ENCODE measurements at places on chromosomes 2 and 18.

DNA sequence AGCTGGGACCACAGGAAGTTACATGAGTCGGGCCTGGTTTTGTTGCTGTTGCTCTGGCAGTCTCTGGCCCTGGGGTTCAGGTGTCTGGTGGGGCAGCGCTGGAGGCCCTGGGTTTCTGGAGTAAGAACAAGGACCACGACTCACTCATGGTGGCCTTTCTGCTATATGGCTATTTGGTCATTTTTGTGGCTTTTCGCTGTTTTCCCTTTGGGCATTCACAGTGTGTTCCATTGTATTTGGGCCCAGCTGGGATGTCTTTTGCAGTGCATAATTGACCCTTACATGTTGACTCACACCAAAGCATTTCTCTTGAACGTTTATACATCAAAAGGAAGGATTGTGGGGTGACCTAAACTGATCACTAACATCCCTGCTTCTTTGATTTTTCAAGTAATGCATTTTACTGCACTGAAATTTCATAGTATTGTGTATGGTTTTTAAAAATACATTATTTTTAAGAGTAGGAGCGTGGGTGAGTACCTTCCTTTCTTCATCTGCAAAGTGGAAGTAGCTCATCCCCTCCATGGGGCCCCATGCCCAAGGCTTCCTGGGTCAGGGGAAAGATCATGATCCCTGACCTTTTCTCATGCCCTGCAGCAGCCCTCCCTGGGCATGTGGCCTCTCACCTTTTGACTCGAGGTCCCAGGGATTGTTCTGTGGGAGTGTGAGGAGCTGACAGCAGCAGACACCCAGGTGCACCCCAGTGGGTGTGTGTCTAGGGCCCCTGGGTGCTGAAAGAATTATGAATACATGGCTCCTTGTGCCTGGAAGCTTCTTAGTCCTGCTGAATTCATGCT lies 225.5 kb downstream of the AGAP1 start:
- no peak for DNase-seq

- peak; percentile 56 for DNase-seq
Observed at GRCh38 chr2:64036034-64036705, 16.9 kb upstream of the VPS54 start.

GRCh38 chr2:72212486-72212855 lies 64.8 kb upstream of the CYP26B1 start:
- DNase-seq, result no peak

GRCh38 chr18:23377669-23378301 lies 75.3 kb upstream of the RIOK3 start:
- peak; percentile 82 for DNase-seq

DNA sequence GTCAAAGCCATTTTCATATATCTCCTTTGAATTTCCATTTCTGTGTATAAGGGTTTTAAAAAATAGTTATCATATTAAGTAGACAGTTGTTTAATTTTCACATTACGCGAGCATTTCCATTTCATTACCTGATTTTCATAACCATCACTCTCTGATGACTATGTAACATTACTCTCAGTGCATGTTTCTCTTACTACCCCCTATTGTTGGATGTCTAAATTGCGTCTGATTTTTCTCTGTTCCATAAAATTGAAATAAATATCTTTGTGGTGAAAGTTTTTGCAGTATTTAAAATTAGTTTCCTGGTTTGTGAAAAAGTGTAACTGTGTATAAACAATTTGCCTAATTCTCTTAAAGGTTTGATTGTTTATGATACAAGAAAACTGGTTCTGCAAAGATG lies 123.8 kb downstream of the MYO1B start:
- no peak for DNase-seq

GRCh38 chr2:219272995-219273394 lies 6.2 kb upstream of the DNAJB2 start:
- DNase-seq, result no peak

- DNase-seq, result peak; percentile 58
Observed at GRCh38 chr18:51196118-51196810, 1.2 kb downstream of the MEX3C start.

DNA sequence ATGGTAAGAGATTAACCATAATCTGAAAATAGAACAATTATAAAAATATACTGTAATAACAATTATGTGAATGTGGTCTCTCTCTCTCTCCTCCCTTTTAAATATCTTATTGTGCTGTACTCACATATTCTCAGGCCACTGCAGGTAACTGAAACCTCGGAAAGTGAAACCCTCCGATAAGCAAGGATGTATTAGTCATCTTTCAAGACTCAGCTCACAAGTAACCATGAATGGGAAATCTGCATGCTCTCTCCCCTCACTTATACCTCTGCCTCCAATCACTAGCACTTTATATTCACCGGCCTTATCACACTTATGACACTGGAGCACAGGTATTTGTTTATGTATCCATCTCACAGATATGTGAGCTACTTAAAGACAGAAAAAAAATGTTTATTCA lies 139.7 kb downstream of the LRP2 start:
- DNase-seq, result no peak

DNA sequence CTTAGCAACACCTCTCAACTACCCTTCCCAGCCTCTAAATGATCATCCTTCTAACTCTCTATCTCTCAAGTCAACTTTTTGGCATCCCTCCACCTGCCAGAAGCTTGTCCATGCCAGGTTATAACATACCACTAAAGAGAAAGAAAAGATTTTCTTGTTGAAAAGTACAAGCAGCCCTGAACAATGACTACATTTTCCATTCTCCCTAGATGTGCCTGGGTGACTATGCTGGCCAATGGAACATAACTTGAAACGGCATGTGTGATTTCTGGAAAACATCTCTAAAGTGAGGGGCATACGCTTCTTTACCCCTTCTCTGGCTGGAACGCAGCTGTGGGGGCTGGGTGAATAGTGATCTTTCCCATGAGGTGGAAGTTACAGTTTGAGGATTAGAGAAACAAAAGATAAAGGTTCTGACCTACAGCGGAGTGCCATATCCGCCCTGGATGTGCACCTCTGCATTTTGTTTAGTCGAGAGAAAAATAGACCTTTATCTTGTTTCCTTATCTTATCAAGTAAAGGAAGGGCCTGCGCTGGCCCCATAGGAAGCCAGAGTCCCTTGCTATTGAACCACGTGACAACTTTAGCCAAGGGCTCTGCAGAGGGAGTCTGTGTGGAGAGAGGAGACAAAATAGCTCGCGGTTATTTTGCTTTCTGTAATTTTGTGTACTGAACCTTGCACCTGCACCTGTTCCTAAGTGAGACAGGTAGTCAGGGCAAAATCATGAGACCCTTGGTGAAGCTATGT lies 436.8 kb downstream of the TGIF1 start:
- DNase-seq, result no peak

GRCh38 chr2:120935339-120936313 lies 200.0 kb downstream of the GLI2 start:
- DNase-seq, result peak; percentile 67

GRCh38 chr18:74868461-74868860 lies 270.8 kb downstream of the ZNF407 start:
- no peak for DNase-seq

DNA sequence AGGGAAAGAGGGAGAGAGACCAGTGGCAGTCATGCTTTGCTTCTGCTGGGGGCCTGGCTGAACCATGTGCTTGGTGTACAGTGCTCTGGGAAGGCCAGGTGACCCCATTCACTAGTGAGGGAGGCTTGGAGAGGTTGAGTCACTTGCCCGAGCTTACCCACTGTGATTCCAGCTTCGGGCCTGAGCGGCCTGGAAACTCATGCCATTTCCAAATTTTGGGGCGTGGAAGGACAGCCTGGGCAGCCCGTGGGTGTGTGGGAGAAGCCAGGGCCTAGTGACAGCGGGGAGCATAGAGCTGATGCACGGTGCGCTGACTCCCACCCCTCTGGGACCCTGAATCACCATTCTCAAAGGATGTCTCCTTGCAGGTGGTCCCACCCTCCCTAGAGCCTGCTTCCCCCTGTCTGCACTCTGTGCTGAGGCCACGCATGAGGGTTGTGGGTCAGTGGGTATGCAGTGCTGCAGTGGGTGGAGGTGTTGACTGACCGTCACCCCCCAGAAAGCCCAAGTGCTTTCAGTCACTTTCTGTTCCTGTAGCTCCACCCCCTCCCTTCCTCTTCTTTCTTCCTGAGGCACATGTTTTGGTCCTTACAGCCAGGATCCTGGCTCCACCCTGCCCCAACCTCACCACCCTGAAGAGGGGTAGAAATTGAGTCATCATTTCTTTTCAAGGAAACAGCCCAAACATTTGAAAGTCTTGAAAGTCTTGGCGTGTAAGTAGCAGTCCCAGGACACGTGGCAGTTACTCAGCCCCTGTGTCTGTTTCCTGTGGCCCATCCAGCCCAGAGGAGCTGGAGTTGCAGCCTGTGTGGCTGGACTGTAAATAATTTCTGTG lies 69.3 kb upstream of the MCFD2 start:
- peak; percentile 94 for DNase-seq

DNA sequence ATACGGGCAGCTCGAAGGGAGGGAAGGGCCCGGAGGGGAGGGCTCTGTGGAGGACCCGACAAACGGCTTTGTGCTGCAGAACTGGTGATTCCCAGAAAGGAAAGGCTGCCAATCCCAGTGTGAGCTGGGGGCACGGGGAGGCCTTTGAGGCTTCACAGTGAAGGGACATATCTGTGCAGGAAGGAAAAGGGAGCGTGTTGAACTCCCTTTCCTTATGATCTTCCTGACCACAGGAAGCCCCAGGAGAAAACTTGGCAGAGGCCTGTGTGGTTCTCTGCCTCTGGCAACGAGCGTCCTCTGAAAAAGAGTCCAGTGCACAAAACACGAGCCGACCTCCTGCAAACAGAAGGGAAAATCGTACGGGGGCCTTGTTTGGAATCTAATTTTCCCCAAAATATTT lies 683.5 kb upstream of the SALL3 start:
- no peak for DNase-seq

DNA sequence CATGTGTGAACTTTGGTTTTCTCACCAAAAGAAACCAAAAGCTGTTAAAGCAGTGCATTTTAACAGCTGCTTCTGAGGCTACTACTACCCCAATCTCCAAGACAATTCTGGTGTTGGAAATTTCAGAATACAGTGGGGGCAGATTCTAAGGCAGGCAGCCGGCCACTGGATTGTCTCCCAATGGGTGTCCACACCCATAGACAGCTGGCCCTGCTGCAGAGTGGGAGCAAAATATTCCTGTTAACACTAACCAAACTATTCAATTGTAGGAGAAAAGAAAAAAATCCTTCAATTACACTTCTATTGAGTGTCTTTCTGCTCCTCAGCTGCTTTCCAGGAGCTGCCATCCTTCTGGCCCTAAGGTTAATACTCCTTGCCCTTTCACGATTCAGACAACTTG lies 223.7 kb downstream of the ALK start:
- DNase-seq, result no peak

DNA sequence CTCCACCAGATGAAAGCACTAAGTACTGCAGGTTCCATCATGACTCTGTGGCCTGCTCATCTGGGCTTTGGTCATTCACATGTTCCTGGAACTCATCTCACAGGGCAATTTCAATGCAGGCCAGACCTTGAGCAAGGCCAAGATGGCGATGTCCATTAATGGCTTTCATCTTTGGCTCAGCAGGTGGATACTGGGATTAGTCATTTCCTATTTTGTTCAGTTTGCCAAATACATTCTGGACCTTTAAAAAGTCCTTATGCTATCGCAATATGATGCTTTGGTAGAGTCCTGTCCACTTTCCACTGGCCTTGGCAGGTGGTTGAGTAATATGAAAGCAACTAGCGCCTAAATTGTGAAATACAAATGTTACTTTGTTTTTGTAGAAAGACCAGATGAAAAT lies 170.1 kb upstream of the REV1 start:
- DNase-seq, result no peak

DNA sequence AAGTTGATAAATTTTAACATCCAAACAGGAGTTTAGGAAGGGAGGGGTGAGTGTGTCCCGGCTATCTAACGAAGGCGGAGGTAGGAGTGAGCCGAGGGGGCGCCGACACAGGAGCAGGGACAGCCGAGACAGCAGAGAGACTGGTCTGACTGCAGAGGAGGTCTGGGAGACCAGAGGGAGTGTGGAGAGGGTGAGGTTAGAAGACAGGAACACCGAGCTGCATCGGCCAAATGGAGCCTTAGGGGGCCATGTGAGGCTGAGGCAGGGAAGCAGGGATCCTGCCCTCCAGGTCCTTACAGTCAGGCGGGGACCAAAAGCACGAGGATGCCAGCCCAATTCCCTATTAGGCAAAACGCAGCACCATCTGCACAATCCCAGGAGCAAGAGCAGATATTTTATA lies 67.0 kb downstream of the SFXN5 start:
- no peak for DNase-seq

GRCh38 chr18:3269241-3269913 lies 7.4 kb downstream of the MYL12B start:
- peak; percentile 66 for DNase-seq

DNA sequence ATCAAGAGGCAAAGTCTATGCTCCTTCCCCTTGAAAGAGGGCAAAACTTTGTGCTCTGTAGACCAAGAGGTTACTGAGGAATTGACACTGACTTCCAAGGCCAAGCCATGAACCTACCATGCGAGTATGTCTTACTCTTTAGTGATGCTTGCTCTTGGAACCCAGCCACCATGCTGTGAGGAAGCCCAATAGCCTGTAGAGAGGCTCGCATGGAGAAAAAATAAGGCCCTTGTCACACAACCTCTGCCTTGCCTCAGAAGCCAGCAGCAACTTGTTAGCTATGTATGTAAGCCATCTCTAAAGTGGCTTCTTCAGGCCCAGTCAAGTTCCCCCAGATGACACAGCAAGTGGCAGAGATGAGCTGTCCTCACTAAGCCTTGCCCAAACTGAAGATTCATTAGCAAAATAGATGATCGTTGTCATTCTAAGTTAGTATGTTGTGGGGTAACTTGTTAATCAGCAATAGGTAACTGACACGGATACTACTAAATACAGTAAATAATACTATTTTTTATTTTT lies 66.1 kb upstream of the RGPD5 start:
- no peak for DNase-seq

DNA sequence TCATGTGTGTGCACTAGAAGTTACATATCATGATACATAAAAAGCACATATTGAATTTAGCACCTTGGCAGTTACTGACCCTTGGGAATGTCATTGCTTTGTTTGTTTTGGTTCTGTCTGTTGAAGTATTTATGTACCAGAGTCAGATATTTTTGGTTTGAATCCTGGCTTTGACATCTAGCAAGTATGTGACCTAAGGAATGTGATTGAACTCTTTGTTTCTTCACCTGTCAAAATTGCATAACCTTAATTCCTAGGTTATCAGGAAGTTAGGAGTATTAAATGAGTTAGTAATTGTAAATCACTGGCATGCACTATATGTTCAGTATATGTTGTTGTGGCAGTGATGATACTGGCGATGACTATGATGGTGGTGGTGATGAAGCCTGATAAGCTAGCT lies 1003.5 kb upstream of the NRXN1 start:
- DNase-seq, result no peak

- DNase-seq, result peak; percentile 71
Observed at GRCh38 chr2:37389989-37390765, 45.7 kb downstream of the QPCT start.

DNA sequence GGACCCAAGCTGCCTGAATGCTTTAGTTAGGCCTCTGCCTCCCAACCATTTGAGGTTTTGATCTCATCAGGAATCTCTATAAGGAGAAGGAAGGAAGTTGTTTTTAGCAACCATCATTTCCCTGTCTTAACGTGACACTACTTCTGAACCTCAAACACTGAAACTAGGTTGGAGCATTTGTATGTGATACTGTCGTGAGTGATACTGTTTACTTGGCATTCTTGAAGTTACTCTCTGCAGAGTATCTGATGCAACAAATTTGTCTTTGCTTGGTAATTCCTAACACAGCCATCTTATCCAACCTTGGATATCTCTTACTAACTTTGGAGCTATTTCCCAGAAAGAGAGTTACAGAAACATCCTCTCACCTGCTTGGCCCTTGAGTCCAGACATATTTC lies 22.1 kb downstream of the TTLL4 start:
- DNase-seq, result no peak

All from GM03348 (cell line).